ENCODE measurements at places on chromosomes 2 and 18.
A peak's percentile ranks its signal among the peaks of the same experiment; 100 is the strongest.

DNA sequence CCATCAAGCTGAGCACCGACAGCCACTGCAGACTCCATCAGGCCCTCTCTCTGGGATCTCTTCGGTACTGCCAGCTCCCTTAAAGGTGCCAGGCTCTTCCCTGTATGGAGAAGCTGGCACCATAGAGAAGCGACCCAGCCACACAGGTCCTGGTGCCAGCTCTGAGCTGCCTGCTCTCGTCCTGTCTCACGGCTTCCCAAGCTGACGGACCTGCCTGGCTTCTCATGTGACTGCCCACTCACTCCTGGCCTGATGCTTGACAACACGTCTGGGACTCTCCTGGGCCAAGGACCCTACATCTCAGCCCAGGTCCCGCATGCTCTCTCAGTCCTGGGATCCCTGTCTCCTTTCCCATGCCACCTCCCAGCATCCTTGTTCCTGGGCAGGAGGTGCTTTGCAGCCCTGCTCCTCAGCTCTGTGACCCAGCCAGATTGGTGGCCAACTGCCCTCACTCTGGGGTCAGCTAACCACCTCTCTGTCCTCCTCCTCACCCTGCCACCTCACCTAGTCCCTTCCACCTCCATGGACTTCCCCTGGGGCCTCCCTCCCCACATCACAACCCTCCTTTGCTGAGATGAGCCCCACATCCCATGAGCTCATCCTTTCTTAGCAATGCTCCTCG lies 12.5 kb upstream of the ATOH8 start:
- no peak for DNase-seq

DNA sequence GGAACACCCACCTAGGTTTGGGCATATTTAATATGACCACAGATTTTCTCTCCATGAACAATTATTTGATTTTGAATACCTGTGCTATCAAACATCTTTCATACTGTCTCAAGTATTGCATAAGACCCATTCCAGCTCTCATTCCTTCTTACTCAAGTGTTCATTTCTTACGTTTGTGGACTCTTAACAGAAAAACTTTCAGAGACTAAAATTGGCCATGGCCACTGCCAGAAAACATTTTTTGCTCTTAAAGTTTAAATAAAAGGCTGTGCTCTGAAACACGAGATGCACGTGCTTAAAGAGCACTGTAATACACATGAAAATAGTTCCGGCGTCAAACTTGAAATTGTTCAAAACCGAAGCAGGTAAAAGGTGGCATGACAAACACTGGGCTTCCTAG lies 89.3 kb downstream of the LIMS1 start:
- no peak for DNase-seq

GRCh38 chr2:130351711-130352110 lies 4.1 kb upstream of the PTPN18 start:
- no peak for DNase-seq

GRCh38 chr18:26908906-26909305 lies 43.4 kb upstream of the AQP4 start:
- no peak for DNase-seq

DNA sequence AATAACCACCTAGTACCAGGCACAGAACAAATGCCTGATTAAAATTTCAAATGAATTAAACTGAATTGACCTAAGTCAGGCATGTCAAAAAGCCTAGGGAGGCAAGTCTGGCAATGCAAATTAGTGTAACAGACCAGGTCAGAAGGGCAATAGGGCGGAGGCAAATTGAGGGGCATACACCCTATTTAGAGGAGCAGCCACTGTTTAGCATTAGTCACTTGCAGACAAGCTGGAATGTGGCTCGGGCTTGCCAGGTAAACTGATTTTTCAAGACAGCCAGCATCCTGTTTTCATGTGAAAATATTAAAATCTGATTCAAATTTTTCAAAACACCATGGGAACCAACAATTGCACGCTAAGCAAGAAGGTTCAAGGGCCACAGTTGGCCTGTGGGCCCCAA lies 160.3 kb downstream of the EN1 start:
- no peak for DNase-seq

- no peak for DNase-seq
Measured at GRCh38 chr18:2589345-2590068, 18.1 kb downstream of the NDC80 start.

DNA sequence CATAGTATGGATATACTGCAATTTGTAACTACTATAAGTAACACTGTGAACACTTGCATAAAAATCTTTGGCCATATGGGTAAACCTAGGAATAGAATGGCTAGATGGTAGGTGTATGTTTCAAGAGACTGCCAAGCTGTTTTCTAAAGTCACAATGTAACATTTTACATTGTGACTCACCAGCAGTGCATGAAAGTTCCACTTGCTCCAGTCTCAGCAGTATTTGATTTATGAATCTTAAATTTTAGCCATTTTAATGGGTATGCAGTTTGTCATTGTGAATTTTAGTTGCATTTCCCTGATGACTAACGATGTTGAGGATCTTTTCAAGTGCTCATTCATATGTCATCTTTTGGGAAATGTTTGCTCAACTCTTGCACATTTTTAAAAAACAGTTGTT lies 86.1 kb downstream of the FARSB start:
- no peak for DNase-seq

DNA sequence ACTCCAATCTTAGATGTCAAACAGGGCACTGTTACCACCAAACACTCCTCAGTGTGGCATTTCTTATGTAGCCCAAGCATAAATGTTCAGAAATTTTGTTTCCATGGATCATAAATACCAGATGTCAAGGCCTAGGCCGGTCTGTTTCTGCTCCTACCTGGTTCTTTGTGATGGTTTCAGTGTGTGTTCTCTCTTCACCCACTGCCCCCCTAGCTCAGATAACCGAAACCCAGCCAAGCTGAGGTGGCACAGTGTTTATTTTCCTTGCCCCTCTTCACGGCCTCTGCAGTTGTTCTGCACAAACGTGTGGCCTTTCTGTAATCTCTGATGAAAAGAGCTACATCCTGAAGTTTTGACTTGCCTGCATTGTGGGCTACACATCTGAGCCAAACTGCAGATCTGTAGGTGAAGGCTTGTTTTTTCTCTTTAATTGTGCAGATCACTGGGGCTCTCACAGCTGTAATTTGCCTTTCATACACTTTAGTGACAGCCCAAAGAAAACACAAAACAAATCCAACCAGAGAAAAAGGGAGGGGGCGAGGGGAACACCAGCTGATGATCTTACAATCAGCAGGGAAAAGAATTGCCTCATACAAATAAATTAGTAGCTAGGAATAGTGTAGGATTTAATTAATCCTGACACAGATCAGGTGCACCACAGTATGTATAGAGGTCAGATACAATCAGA lies 99.1 kb downstream of the NRP2 start:
- DNase-seq = no peak

GRCh38 chr2:25557179-25558036 lies 116.0 kb downstream of the DTNB start:
- no peak for DNase-seq

DNA sequence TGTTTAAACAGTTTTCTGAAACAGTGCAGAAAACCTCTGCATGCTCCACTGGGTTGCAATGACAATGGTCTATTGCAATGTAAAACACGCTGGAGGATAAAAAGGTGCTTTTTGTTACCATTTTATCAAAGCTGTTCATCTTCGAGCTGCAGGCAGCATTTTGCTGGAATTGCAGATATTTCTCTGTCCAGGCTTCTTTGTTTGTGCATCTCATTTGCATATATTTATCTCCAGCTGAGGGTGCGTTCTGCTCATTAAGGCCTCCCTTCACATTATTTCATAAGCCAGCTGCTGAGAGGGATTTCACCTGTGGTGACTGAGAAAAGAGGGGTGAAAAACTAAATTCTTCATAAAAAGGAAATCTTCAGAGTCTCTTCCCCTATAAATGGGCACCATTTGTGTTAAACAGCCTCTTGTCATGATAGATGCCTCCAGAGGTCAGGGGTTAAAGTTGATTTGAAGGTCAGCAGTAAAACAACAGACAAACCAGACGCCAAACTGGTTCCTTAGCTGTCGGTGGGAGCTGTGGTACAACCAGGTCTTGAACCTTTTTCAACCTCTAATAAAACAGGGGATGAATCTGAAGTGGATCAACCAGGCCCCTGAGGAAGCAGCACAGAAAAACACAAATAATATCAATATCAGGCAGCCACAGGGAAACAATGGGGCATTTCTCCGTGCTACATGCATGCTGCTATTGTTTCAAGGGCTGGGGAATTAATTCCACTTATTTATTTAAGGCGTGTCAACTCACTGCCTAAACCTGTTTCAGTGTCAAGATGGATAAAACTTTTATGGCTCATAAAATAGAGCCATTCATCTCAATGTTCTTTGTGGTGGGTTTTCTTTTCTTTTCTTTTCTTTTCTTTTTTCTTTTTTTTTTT lies 265.1 kb downstream of the MEIS1 start:
- DNase-seq = no peak

GRCh38 chr2:236317938-236318396 lies 53.8 kb upstream of the ASB18 start:
- DNase-seq = no peak

DNA sequence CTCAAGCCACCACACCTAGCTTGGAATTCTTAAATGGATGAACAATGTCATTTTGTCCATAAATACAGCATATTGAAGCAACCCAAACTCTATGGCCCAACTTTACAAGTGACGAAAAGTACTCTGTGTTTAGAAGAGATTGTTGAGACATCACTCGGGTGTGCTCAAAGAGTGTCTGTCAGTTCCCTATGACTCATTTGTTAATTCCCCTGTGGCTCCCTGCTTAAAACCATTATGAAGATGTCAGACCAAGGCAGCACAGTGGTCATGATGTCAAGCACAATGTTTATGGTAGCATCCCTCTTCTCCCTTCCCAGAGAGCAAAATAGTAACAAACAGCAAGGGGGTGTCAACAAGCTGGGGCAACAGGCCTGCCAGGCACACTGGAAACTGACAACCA lies 3.0 kb downstream of the LYG1 start:
- no peak for DNase-seq

- no peak for DNase-seq
Measured at GRCh38 chr18:59109375-59109774, 30.3 kb upstream of the SEC11C start.

- no peak for DNase-seq
Measured at GRCh38 chr2:66364495-66365333, 70.2 kb upstream of the MEIS1 start.

DNA sequence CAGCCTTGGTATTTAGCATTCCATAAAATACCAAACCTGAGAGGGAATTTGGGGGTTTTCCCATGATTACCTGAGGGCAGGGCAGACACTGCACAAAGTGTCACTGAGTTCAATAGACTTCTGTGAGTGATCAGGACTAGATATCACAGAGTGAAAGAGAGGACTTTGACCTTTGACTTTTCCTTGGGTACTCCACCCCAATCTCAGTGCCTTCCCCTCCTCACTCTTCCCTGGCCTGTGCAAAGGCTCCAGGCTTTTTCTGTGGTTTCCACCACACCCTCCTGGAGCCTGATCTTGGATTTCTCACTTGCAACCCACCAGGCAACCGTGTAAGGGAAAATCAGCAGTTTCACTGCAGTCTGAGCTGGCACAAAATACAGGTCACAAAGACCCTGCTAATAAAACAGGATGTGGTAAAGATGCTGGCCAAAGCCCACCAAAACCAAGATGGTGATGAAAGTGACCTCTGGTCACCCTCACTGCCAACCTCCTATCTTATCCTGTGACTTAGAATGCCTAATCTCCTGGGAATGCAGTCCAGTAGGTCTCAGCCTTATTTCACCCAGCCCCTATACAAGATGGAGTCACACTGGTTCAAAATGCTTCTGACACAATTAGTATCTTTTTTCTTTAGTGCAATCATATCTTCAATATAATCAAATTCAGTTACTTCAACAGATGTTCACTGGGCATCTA lies 64.0 kb downstream of the BOD1L2 start:
- DNase-seq = no peak

DNA sequence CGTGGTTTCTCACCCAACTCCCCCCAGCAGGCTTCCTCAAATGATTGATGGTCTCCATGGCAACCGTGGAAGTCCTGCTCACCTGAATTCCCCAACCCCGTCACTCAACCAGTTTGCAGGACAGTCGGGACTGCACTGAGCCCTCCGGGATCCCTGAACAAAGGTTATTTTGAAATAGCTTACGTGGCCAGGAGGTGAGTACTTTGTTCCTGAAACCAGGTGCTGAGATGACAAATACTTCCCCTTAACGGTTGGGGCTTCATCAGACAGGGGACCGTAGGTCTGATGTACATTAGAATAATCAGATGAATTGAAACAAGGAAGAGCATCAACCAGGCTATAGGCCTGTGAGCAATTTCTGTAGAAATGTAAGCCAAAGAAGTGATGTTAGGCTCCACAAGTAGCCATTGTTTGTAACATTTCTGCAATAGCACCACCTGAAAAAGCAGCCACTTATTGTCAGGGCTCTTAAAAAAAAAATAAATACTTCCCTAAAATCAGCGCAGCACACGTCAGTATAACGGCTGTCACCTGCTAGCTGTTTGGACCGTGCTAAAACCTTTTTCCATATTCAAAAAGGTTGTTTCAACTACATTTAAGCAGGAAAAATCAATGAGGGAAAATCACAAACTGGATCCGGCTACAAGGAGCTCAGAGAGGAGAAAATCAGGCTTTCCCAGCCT lies 206.4 kb upstream of the ID2 start:
- peak; percentile 61 for DNase-seq

GRCh38 chr2:98026292-98026691 lies 30.5 kb upstream of the TMEM131 start:
- no peak for DNase-seq

- DNase-seq = no peak
Measured at GRCh38 chr2:101440127-101440738, 34.7 kb downstream of the RFX8 start.

DNA sequence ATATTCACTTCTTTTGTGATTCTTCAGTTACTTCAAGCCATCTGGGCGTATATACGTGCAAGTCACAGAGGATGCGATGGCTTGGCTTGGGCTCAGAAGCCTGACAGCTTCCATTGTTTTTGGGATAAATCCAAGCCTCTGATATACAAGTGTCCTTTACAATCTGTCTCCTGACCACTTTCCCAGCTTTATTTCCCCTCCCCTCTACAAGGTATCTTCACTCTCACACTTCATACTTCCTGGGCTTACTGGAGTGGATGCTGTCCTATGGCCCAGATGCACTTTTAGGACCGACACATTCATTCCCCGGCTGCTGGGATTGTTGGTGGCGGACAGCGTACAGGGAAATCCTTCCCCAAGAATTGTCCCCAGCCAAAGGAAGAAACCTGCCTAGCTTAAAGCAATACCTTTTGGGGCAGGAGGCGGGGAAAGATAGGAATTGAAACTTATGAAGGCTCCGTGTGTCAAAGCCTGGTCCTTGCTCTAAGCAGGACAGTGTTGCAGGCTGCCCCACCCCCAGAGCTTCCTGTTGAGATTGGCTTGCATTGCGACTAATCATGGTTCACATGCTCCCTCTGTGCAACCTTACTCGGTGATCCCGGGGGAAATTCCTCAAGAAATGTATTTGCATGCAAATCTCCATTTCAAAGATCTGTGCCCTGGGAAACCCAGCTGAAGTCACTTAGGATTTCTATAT lies 802.9 kb upstream of the ID2 start:
- DNase-seq = no peak
